ENCODE measurements at places on chromosomes 3 and 15.

GRCh38 chr15:90814191-90814821 lies 54.1 kb upstream of the FURIN start:
- no peak for DNase-seq

DNA sequence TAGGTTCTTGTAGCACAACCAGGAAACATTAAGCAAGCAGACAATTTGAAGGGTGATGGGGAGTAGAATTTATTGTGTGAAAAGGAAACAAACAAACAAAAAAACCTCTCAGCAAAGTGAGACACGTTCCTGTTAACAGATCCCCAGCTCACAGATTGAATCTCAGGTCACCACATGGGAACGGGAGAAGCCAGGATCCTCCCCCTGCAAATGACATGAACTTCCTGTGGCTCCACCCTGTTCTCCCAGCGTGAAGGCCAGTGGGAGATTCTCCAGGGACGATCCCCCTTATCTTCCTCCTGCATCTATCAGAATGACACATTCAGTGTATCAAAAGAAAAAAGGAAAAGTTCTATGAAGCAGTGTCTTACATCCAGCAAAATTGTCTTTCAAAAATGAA lies 1488.1 kb downstream of the OTOL1 start:
- no peak for DNase-seq

- DNase-seq: no peak
Observed at GRCh38 chr15:84764989-84765388, 16.6 kb downstream of the ZNF592 start.

- no peak for DNase-seq
Observed at GRCh38 chr15:36400936-36401585, 178.4 kb upstream of the CDIN1 start.

Data from neural crest cell (in vitro differentiated cells).